Keratinocyte (primary cell): ENCODE measurements at places on chromosomes 7 and 10. TPM values are rescaled to one million over a fixed set of nuclear protein-coding genes. Genes with fewer than 3 reads are reported as not detected.

COMMD3 gene
- polyA plus RNA-seq, result 29.3 to 59.5 TPM (median 39.2 TPM) in 3 replicates

DNA sequence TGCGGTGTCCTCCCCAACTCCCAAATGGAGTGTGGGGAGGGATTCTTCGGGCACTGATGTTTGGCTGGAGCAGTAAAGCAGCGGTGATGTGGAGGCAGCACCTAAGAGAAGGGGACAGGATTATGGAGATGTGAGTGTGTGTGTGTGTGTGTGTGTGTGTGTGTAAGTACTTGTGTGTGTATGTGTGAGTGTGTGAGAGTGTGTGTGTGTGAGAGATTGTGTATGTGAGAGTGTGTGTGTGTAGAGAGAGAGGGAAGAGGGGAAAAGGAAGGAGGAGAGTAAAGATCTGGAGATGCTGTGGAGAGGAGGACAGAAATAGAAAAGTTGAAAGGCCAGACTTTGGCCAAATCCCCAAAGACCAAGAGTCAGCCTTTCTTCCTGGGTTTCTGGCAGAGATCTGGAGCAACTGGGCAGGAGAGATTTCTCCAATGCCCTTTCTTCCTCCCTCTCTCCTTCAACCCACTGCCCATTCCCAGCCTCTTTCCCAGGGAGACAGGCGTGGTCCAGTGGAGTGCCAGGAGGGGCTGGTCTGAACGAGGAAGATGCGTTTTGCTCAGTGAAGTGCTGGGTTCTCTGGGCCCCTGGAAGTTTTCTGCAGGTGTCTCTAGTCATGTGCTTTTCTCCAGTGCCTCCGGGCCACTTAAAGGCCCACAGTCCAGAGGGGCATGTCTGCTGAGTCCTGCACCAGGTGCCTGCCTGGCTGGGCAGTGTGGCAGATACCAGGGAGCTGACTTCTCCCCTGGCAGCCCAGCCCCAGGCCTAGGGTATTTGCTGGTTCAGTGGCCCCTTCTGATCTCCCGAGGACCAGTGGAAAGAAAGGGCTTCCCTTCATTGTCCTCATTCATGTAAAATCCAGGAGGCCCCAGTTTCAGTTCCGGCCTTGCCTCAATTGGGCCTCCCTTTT lies 60.5 kb downstream of the HK1 start:
- no peak for DNase-seq

- DNase-seq, result no peak
Measured at GRCh38 chr7:158043551-158044481, 543.8 kb downstream of the PTPRN2 start.

DNA sequence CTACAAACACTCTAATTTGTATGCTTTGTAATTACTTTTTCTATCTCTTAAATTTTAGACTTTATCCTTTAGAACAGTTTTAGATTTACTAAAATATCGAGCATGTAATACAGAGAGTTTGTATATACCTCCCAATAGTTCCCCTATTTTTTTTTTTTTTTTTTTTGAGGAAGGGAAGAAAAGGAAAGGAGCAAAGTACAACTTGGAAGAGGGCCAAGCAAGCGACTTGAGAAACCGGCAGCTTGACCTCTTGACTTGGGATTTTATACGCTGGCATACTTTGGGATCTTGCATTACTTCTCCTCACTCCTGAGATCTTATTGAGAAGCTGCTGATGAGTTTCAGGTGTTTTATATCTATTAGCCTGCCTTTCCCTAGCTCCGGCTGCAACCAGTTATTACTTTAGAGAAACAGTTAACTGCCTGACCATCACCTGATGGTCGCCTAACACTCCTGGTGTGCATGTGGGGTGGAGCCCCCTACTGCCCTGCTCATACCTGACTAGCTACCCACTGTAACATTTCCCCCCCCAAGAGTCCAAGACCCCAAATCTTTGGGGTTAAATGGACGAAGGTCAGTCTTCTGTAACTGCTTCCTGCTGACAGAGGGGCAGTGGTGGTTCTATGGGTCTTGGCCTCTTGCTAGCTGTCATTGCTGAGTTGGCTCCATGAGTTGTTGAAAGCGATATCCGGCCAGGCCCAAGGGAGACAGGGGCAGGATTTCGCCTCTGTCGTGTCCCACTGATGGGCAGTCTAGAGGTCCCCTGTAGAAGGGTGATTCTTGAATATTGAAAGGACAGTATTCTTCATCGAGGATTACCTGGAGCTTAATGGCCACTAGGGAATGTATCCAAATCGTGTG lies 28.5 kb downstream of the MKLN1 start:
- no peak for DNase-seq

GRCh38 chr7:91424371-91424770 lies 160.1 kb downstream of the FZD1 start:
- no peak for DNase-seq

GRCh38 chr10:8616166-8616565 lies 561.7 kb downstream of the GATA3 start:
- DNase-seq, result no peak

DNA sequence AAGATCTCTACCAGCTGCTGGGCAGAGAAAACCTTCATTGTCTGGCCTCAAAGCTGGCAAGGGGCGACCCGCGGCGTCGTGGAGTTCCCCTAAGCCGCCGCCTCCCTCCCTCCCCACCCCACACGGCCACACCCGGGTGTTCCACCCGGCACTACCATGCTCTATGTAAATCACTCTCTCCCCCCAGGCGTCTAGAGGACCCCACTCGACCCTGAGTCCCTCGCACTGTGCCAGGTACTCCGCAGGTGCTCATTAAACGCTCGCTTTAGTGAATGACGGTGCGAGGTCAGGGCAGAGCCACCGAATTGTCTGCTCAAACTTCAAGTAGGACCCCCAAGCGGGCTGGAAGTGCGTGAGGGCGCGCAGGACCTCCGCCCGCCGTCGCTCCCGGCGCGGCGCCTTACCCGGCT lies 628 bp downstream of the PARP12 start:
- no peak for DNase-seq

OGA gene
- 47.0 to 104 TPM (median 67.2 TPM) in 3 replicates for polyA plus RNA-seq

GRCh38 chr7:143000648-143001047 lies 26.3 kb downstream of the OR9A2 start:
- no peak for DNase-seq

- DNase-seq, result no peak
Measured at GRCh38 chr10:62804356-62805230, at the start of gene ADO. Gene ADO, plus strand, starts transcription at chr10:62804720. Its CDS starts 340 bp downstream, at chr10:62805060.

PITRM1 gene
- 29.5 to 86.5 TPM (median 47.2 TPM) in 3 replicates for polyA plus RNA-seq

SLC29A4 gene
- 0.43 to 1.9 TPM (median 0.65 TPM) in 3 replicates for polyA plus RNA-seq

DNA sequence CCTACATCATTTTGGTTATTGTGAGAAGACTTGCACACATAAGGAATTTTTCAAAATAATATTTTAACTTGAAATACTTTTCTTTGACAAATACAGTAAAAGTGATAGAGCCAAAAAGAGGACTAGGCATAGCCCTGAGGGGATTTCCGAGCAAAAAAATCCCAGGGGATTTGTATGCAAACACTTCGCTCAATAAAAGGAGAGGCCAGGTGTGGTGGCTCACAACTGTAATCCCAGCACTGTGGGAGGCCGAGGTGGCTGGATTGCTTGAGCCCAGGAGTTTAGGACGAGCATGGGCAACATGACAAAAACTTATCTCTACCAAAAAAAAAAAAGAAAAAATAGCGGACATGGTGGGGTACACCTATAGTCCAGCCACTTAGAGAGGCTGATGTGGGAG lies 193.0 kb downstream of the PCDH15 start:
- no peak for DNase-seq
